Fibroblast of gingiva (primary cell): ENCODE measurements at places on chromosomes 1 and 21.
A peak's percentile ranks its signal among the peaks of the same experiment; 100 is the strongest.

- no peak for DNase-seq
Measured at GRCh38 chr1:87418048-87418447, 89.4 kb downstream of the LMO4 start.

DNA sequence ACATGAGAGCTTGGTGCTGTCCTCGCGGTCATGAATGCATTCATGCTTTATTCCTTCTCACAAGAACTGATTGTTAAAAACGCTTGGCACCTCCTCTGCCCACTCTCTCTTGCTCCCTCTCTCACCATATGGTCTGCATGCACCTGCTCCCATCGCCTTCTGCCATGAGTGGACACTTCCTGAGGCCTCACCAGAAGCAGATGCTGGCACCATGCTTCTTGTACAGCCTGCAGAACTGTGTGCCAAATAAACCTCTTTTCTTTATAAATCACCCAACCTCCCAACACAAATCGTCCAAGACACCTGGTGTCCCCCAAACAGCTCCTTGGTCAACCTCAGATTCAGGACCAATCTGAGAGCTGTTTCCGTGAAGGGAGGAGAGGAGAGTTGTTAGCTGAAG is 43.3 kb upstream of the PCBP3 start:
- DNase-seq, result no peak

GRCh38 chr1:212827831-212828278 is 19.6 kb downstream of the SPATA45 start:
- no peak for DNase-seq

GRCh38 chr1:3474421-3474820 is 20.0 kb downstream of the ARHGEF16 start:
- DNase-seq, result no peak

DNA sequence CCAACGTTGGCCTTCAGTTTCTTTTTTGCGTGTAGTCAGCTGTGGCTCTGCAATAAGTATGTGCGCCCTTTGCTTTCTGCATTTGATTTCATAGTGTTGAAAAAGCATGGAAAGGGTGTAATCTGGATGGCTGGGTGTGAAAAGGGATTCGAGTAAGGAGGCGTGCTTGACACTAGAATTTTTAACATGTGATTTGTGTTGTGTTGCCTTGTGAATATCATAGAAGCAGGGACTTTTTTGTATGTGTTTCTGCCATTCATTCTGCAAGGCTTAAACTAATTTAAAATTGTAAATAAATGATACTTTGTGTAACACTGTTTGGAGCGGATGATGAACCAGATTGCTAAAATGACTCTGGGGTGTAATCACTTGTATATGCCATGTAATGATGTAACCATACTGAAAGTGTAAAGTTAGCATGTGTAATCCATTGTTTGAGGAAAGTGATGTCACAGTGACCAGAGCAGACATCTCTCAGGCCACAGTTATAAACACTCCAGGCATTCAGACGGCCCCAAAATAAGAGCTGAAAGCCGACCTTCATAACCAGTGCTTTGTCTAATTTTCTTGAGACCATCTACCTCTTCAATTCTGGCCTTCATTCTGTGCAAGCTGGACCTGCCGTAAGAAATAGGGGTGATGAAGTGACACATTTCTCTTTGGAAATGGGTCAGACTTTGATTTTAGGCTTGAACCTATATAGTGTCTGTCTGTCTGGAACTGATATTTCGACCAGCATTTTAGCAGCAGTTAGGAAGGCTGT is 618 bp downstream of the SH3BGR start:
- DNase-seq, result peak; percentile 52

DNA sequence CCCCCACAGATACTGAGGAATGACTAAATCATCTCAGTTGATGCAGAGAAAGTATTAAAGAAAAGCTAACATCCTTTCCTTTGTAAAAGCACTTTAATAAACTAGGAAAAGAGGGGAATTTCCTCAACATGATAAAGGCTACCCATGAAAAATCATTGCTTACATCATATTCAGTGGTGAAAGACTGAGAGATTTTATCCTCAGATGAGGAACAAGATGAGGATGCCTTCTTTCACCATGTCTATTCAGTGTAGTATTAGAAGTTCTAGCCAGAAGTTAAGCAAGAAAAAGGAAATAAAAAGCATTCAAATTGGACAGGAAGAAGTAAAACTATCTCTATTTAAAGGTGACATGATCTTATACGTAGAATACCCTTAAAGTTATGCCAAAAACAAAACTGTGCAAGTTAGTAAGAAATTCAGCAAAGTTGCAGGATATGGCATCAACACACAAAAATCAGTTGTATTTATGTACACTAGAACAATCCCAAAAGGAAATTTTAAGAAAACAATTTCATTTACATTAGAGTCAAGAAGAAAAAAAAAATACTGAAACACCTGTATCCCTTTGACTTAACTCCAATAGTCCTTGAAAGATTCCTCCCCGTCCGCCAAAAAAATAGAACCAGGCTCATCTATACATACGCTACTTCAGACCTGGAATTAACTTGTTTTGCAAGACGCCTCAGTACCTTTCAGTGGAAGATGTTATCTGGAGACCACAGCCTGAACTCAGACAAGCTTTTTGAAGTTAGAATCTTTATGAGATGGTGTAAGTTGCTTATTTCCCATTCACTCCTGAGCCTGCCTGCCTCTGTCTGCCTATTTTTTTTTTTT is 17.5 kb downstream of the ZMYM4 start:
- DNase-seq, result no peak

- no peak for DNase-seq
Measured at GRCh38 chr1:22221233-22221780, 78.4 kb upstream of the WNT4 start.

GRCh38 chr1:198848206-198848605 is 209.4 kb downstream of the PTPRC start:
- no peak for DNase-seq

- no peak for DNase-seq
Measured at GRCh38 chr1:44830900-44831304, 12.2 kb downstream of the PTCH2 start.

- DNase-seq, result peak; percentile 64
Measured at GRCh38 chr21:41802684-41803083, 35.8 kb upstream of the RIPK4 start.

- DNase-seq, result no peak
Measured at GRCh38 chr1:11782127-11782708, 20.2 kb downstream of the C1orf167 start.
